ENCODE measurements at places on chromosomes 11 and 22.
A peak's percentile ranks its signal among the peaks of the same experiment; 100 is the strongest.

GRCh38 chr22:33476206-33476605 is 418.0 kb upstream of the SYN3 start:
- no peak for DNase-seq

GRCh38 chr22:33757802-33758483 is 162.3 kb downstream of the LARGE1 start:
- no peak for DNase-seq

- DNase-seq = no peak
Observed at GRCh38 chr11:128693416-128693712, 508 bp upstream of the FLI1 start.

GRCh38 chr11:17406818-17407149 is 18.3 kb upstream of the KCNJ11 start:
- no peak for DNase-seq

DNA sequence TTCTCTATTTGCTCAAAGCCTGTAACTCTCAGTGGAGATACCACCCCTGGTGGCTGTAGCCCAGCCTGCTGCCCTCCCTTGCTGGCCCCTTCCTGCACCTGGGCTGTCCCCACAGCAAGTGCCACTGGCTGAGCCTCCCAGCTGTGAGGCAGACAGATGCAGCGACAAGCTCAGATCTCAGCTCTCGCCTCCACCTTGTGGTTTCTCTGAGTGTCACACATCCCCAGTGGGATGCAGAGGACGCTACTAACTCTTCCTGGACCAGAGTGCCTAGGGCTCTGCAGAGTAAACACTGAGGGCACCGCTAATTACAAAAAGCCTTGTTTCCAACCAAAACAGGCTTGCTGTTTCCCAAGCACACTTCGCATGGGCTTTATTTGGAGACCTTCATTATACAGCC is 8.9 kb downstream of the YPEL1 start:
- peak; percentile 11 for DNase-seq

DNA sequence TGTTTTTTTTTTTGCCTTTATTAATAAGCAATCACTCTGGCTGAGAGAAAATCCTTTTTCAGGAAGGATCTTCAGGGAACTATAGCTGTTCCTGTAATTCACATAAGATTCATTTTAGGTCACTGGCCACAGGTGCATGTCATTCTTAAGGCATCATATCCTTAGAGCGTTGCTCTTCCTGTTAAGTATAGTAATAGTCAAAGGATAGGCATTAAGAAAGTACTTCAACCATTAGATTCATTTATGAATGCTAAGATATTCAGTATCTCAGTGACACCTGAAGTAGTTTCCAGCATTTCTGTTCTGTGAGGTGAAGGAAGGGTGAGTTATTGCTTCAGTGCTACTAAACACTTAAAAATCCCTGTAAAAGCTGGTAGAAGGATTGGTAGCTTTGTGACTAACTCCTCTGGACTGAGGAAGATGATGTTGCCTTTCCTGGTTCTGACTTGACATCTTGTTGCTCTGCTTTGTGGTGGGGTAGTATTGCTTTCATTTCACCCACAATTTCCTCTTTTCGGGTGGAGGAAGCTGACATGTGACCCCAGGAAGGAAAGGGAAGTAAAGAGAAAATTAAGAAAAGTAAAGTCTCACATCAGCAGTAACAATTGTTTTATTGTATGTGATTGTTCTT is 34.7 kb downstream of the RNF169 start:
- DNase-seq = no peak

GRCh38 chr22:26921726-26922125 is 264.3 kb downstream of the MIAT start:
- no peak for DNase-seq

GRCh38 chr11:24513479-24514218 is 16.8 kb downstream of the LUZP2 start:
- DNase-seq = no peak

GRCh38 chr11:14312736-14313438 is 46.1 kb downstream of the RRAS2 start:
- DNase-seq = no peak

DNA sequence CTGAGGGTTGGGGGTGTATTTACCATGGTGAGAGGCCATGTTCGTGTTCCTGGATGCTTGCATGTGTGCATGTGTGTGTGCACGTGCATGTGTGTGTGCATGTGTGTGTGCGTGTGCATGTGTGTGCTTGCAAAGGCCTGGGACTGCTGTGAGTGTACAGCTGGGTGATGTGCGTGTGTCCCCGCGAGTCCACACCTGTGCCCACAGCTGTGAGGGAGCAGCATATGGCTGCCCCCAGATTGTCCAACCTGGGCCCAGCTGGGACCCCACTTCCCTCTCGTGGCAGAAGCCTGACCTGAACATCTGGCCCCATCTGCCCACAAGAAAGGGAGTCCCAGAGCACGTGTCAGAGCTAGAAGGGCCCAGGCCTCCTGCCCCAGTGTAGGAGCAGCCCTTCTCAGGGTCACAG is 8.4 kb upstream of the CD248 start:
- no peak for DNase-seq

- DNase-seq = no peak
Observed at GRCh38 chr22:45164270-45165088, 754 bp downstream of the NUP50 start.

DNA sequence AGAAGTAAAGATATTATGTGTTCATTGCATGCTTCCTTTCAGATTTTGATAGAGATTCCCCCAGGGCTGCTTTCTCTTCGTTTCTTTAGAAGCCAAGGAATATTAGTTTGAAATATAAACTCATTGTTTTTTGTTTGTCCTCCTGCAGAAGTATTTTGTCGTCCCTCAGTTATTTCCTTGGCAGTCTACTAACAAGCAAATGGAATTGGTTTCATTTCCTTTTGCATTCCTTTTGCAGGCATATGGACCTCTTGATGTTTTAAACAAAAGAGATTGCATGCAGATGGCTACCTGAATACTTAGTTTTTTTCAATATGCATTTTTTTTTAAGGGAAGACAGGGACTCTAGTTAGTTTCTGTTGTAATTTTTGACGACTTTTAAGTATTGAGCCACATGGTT is 62.2 kb downstream of the BCL2L13 start:
- DNase-seq = no peak

DNA sequence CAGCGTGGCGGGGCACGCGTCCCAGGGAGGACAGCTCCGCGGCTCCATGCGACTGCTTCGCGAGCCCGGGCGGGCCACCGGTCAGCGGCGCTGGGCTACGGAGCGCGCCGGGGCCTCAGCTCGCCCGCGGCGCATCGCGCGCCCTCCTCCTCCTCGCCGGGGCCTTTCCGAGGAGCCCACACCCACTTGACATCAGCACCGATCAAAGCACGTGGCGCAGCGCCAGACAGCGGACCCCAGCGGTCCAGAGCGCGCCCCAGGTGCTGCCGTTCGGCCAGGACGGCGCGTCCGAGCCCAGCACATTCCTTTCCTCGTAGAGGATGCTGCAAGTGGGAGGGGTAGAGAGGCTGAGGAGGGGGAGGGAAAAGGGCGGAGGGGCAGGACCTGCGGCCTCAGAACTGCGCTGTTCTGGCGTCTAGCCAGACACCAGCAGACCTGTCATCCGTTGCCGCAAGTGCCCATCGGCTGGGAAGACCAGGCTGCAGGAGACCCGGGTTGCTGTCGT is 88.6 kb downstream of the PLEKHA7 start:
- no peak for DNase-seq

DNA sequence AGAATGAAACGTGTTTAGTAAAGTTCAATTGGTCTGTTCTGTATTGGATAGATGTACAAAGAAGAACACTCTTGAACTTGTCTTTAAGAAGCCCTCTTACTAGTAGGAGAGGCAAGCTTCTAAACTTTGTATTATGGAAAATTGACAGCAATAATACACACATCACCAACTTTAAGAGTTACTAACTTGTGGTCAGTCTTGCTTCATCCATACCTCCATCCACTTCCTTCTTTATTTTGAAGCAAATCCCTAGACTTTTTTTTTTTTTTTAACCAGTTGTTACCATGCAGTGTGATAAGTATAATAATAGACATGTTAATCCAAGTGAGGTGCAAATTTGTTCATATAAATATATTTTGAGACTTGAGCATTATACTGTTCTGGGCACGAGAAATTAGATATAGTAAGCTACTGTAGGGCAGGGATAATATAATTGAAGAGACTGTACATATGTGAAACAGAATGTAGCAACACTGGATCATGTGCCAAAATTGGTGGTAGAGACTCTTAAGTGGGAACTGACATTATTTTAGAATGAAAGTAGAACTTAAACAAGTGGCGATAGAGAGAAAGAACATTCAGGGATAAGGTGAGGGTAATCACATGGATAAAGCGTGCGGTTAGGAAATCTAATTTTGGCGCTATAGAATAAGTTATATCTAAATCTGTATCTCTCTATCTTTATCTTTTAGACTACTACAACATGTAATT is 6.5 kb downstream of the FAR1 start:
- no peak for DNase-seq

GRCh38 chr22:26619510-26619909 is 1.7 kb upstream of the CRYBB1 start:
- no peak for DNase-seq

DNA sequence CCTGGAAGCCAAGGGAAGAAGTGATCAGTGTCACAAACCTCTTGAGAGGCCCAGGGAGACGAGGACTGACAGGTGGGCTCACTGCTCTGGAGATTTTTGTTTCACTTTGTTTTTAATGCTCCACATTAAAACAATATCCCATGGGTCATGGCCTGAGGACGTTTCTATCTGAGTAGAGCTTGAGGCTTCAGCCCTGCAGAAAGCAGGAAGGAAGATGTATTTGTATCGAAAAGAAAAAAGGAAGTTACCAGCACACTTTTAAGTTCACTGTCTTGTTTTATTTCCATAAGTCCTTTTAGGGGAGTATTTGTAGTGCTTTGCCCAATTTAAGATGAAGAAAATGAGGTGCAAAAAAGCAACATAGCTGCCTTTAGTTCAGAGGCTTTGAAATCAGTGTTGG is 191.1 kb downstream of the GRIK4 start:
- DNase-seq = no peak

DNA sequence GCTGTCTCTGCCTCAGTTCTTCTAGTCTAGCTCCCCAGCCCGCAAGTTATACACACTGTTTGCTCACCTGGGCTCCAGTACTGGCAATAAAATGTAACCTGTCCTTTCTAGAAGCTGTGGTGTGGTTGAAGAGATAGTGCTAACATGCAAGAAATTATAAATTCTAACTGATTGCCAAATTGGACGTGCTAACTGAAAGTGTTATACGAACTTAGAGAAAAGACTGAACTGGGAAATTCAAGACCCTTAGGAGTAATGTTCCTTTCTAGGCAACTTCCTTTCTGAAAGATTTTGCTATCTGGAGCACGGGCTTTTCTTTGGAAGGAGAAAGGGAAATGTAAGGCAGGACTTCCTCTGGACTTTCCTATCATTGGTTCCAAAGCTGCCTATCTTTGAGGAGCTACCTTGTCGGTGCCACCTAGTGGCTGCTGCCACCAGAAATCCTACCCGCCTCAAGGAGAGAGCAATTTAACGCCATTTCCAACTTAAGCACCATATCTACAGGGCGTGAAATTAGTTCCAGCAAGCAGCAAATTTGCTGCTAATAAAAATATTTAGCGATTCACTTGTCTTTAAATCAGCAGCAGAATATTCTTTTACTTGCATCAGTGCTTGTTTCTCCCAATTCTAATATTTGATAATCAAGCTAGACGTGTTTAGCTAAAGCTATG is 12.7 kb upstream of the TMEM218 start:
- peak; percentile 49 for DNase-seq

DNA sequence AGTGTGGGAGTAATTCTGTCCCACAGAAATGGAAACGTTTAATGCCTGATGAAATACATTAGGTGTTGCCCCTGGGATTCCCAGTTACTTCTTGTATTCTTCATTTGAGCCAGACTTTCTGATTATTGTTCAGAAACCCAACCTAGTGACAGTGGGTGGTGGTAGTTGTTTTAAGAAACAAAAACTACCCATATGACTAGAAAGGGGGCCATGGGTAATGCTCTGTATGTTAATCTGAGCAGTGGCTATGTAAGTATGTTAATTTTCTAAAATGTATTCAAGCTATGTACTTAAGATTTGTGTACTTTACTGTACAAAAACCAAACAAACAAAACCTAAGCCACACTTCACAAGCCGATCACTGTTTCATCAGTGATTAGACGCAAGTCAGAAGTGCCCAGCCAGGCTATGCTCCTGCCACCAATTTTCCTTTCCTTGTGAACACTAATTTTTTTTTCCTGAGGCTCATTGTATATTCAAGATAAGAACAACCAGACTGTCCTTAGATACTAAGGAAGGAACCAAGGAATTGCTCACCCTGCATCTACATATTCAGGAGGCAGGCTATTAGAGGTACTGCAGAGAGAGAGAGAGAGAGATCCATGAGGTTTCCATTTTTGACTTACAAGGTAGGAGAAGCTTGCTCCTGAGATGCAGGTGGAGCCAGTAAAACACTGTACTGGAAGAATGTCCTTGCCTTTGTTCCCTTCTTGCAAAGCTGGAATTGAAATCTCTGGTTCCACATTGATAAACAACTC is 122.7 kb downstream of the DBX1 start:
- no peak for DNase-seq

DNA sequence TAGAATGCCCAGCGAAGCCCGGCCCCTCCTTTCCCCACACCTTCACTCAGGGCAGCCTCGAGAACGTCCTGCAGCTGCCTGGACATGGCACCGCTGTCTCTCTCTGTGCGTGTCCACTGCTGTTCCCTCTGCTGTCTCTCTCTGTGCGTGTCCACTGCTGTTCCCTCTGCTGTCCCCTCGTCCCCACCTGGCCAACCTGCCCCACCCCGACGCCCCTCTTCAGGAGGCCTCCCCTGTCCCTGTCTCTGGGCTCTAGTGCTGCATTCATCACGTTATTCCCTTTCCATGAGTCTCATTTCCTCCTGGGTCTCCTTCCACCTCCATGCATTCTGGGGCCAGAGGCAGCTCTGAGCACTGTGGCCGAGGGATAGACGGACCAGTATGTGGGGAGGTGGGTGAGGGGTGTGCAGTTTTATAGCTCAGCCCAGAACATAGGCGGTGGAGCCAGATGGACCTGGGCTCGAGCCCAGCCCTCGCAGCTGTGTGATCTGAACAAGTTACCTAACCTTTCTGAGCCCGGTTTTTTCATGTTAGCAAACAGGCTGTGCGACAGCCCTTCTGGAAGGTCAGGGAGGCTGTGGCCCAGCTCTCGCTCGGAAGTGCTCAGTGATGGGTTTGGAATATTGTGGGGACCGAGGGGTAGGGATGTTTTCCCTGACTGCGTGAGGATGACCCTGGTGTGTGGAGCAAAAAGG is 41.9 kb upstream of the SMIM38 start:
- no peak for DNase-seq

DNA sequence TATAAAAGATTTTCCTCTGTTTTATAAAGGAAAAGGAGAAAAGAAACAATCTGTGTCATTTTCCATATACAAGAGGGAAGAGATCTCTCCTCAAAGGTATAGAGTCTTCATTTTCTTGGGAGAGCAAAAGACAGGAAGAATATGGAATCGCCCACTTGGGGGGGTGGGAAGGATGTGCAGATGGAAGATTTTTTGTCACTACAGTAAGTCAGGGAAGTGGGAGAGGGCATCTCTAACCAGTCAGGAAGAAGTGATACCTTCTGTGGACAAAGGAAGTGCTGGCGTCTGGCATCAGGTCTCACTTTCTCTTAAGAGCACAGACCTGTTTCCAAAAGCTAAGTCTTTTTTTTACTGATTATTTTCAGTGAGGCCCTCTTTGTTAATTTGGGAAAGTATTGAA is 1.4 kb downstream of the PRR14L start:
- no peak for DNase-seq
